Type B pancreatic cell (in vitro differentiated cells): ENCODE measurements at places on chromosomes 4 and X. TPM values are rescaled to one million over a fixed set of nuclear protein-coding genes. Genes with fewer than 3 reads are reported as not detected.

Gene CXorf58
- 0.40 TPM in 1 of 2 replicates, not detected in the other for total RNA-seq

Gene CACNA1F
- total RNA-seq, result 0.17 and 0.48 TPM in 2 replicates

Gene ACE2
- total RNA-seq, result 22.6 and 74.5 TPM in 2 replicates

DNA sequence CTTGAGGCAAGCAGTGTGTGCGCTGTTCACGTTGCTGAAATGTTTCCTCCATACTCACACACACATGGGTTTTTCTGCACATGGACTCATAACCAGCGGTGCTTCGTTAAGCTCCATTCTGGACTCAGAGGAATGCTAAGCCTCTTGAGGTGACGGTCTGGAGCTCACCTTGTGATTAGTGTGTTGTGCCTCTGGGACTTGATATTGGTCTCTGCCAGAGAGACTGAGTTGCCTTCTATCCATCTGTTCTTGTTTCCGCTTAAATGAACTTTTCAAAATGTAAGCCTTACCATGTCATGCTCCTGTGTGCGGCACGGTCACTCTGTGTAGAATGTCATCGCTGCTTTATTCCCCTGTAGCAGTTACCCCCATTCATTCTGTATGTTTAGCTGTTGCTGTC, 42.5 kb downstream of the ADD1 start:
- no peak for DNase-seq
- no peak overlapping the region for H3K27ac ChIP-seq
- H3K36me3 ChIP-seq, result peaks cover 36% of the 10 kb centered on the region
- no peaks in the 10 kb centered on the region for H3K27me3 ChIP-seq
- peaks cover 15% of the 10 kb centered on the region for H3K4me1 ChIP-seq

Gene CNKSR2
- total RNA-seq, result 7.2 and 13.5 TPM in 2 replicates

- no peak for DNase-seq
- H3K27me3 ChIP-seq, result no peaks in the 10 kb centered on the region
- H3K36me3 ChIP-seq, result no peaks in the 10 kb centered on the region
Measured at GRCh38 chr4:163922302-163922701, 427.8 kb downstream of the TMA16 start.

Gene TMEM156
- total RNA-seq, result not detected in 2 replicates

Gene PLP1
- 0.64 and 55.3 TPM in 2 replicates for total RNA-seq

Gene HDAC8
- 30.3 and 32.4 TPM in 2 replicates for total RNA-seq

- peaks cover 10% of the 10 kb centered on the region for H3K4me1 ChIP-seq
- no peak overlapping the region for H3K27ac ChIP-seq
- H3K36me3 ChIP-seq, result peaks cover 4% of the 10 kb centered on the region
- DNase-seq, result no peak
Measured at GRCh38 chrX:109626637-109627036, 1.7 kb upstream of the KCNE5 start.

Gene STBD1
- 4.1 and 6.1 TPM in 2 replicates for total RNA-seq

Gene MAGEE2
- total RNA-seq, result not detected in 2 replicates

Gene PFKFB1
- total RNA-seq, result 0.51 and 0.86 TPM in 2 replicates

Gene RASGEF1B
- total RNA-seq, result 8.3 and 11.0 TPM in 2 replicates

Gene TRAM1L1
- total RNA-seq, result 5.6 and 8.9 TPM in 2 replicates

GRCh38 chr4:90328558-90328957, 201.4 kb downstream of the CCSER1 start:
- H3K36me3 ChIP-seq, result no peaks in the 10 kb centered on the region
- no peak overlapping the region for H3K27ac ChIP-seq
- no peak for DNase-seq
- H3K4me3 ChIP-seq, result no peak overlapping the region
- H3K4me1 ChIP-seq, result peaks cover 11% of the 10 kb centered on the region

Gene ASB11
- 0.14 TPM in 1 of 2 replicates, not detected in the other for total RNA-seq

- no peak overlapping the region for H3K4me3 ChIP-seq
- no peak overlapping the region for H3K27ac ChIP-seq
- no peak for DNase-seq
Measured at GRCh38 chr4:104073229-104073628, 353.4 kb upstream of the TACR3 start.

DNA sequence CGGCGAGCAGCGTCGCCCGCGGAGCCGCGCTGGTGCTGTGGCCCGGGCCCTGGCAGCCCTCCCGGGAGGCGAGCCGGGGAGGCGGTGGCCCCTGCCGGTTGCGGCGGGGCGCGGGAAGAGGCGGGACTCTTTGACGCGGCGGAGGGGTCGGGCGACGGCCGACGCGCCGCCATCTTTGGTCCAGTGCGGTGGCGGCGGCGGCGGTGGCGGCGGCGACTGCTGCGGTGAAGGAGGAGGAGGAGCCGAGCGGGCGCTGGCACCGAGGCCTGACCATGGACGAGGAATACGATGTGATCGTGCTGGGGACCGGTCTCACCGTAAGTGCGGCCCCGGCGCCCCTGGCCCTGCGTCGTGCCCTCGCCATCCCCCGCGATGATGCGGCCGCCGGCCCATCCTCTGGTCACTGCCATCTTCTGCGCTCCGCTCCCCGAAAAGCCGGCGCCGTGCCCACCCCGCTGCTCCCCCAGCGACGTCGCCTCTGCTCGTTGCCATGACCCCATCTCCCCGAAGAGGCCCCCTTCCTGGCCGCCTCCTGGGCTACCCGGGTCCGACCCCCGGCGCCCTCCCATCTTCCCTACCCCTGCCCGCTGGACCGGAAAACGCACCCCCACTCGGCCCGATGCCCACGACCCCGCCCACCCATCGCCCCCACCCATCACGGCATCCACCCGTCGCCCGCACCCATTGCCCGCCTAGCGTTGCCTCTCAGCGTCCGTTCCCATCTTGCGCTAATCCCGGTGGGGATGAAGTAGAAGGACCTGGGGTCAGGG, at the start of gene GDI1:
TSS of gene GDI1 (plus strand) at position 172 of the 770 bp plus-strand sequence. CDS start at position 273, 101 bp downstream.
- H3K4me1 ChIP-seq, result peaks cover 7% of the 10 kb centered on the region
- H3K36me3 ChIP-seq, result no peaks in the 10 kb centered on the region
- H3K27ac ChIP-seq, result peak within 1 kb of the TSS; percentile 82
- no peaks in the 10 kb centered on the region for H3K27me3 ChIP-seq
- DNase-seq, result no peak

Gene REST
- total RNA-seq, result 48.5 and 66.2 TPM in 2 replicates

Gene MAGEA8
- total RNA-seq, result 0.21 TPM in 1 of 2 replicates, not detected in the other

Gene SLC26A1
- 2.8 and 3.8 TPM in 2 replicates for total RNA-seq

GRCh38 chr4:151753056-151753455, 7.8 kb downstream of the GATB start:
- H3K4me1 ChIP-seq, result no peaks in the 10 kb centered on the region
- DNase-seq, result no peak
- no peak overlapping the region for H3K27ac ChIP-seq
- peaks cover 6% of the 10 kb centered on the region for H3K36me3 ChIP-seq
- no peak overlapping the region for H3K4me3 ChIP-seq
- H3K27me3 ChIP-seq, result no peaks in the 10 kb centered on the region

Gene CCNA2
- 22.6 and 48.1 TPM in 2 replicates for total RNA-seq

DNA sequence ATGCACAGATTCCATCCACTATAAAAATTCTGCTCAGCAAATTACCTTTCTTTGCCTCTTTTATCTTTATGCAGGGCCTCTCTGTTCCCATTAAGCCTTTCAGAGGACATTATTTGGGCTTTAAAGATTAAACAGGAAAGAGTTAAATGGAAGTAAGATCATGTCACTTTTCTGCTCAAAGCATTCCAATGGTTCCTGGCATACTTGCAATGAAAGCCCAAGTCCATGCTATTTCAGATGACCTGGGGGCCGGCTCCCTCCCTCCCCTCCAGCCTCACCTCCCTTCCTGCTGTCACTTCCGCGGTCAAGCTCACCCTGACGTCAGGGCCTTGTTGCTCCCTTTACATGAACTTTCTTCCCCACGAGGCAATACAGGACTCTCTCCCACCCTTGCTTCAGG, 125.5 kb downstream of the C4orf51 start:
- H3K36me3 ChIP-seq, result peaks cover 20% of the 10 kb centered on the region
- H3K27me3 ChIP-seq, result no peaks in the 10 kb centered on the region
- peak overlapping the region; percentile 23 for H3K4me3 ChIP-seq
- DNase-seq, result no peak
- peak overlapping the region; percentile 84 for H3K27ac ChIP-seq

Gene PAGE2
- not detected in 2 replicates for total RNA-seq
